ENCODE measurements at places on chromosomes 11 and 22.

DNA sequence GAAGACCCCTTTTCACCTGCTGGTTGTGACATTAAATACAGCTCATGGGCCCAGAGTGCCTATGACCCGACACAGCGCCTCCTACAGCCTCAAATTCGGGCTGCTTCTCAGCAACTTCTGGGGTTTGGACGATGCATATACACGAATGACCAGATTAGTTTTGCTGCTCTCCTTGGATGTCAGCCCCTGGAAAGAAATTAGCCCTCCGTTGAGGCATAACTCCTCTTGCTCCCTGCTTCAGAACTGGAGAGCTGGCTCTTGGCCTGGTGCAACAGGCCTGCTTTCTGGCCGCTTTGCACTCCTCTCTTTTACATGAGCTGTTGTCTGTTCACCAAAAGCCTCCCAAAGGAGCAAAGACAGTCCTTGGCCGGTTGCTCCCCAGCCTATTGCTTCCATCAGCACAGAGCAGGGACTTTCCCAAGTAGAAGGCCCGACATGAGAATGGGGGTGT lies 3.3 kb downstream of the TECTA start:
- no peak for DNase-seq

- no peak for DNase-seq
Measured at GRCh38 chr11:10935015-10935559, 77.2 kb upstream of the ZBED5 start.

- no peak for DNase-seq
Measured at GRCh38 chr11:26623076-26623659, 51.1 kb upstream of the MUC15 start.

GRCh38 chr22:23155831-23156230 lies 10.6 kb downstream of the RAB36 start:
- no peak for DNase-seq

- no peak for DNase-seq
Measured at GRCh38 chr11:133955945-133956421, 785 bp downstream of the IGSF9B start.

DNA sequence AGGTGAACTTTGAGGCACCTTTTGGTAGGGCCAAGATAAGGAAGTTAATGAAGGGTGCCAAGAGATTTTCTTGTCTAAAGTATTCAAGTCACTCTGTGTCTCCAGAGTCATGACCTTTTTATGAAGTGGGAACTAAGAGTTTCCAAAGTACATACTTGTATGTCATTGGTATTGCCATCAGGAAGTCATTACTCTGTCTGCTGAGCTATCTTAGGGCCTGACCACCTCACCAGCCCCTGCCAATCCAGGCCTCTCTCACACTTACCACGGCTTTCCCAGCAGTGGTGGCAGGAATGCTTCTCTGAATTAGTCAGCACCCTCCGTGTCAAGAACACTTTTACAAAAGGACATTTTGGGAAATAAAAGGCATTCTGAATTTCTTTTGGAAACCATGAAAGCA lies 192.8 kb upstream of the MTNR1B start:
- peak; percentile 73 for DNase-seq

DNA sequence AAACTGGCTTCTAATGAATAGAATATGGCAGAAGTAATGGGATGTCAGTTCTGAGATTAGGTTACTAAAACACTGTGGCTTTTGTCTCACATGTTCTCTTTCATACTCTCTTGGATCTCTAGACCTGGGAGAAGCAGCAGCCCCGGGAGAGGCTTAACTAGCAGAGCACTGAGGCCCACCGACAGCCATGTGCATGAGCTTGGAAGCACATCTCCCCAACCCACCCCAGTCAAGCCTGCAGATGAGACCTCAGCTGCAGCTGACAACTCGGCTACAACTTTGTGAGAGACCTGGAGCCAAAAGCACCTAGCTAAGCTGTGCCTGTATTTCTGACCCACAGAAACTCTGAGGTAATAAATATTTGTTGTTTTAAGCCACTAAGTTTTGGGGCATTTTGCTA lies 100.8 kb downstream of the TRIM29 start:
- no peak for DNase-seq

GRCh38 chr11:27649800-27650199 lies 50.5 kb downstream of the BDNF start:
- DNase-seq = no peak

GRCh38 chr11:99887481-99887880 lies 799.6 kb upstream of the ARHGAP42 start:
- DNase-seq = no peak

- peak; percentile 67 for DNase-seq
Measured at GRCh38 chr22:39184586-39185577, 32.4 kb upstream of the CBX7 start.

GRCh38 chr11:112631333-112631732 lies 329.9 kb upstream of the NCAM1 start:
- no peak for DNase-seq

- DNase-seq = peak; percentile 3
Measured at GRCh38 chr22:30865656-30866055, 102.9 kb downstream of the MORC2 start.

- no peak for DNase-seq
Measured at GRCh38 chr11:131533149-131533548, 162.7 kb downstream of the NTM start.

DNA sequence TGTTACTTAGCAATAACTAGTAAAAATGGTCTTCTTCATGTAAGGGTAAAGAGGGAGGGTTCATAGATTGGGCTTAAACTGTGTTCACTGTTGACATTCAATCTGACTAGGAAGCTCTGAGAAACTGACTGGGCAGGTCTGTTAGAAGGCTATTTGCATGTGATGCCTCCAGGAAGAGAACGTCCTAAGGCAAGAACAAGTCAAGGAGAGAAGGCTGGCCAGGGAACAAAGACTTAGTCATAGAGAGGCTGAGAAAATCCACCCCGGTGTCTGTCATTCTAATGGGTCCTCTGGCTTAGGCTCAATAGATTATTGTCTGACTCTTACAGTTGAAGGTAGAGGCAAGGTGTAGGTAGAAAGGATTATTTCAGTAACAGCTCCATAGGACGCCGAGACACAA lies 50.3 kb upstream of the CD44 start:
- DNase-seq = no peak

DNA sequence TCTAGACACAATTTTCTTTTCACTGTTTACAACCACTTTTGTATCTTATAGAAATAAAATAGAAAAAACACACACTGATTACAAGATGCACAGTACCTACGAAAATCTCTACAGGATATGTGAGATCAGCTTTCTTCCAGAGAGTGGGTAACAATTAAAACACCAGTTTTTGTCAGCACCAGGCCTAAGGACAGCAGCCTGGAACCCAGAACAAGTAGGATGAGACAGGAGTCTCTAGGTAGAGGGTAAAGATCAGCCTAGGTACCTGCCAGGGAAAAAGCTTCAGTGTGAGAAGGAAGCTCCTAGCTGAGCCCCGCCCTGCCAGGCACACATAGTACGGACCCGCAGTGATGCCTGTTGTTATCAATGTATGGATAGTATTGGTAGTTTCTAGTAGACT lies 61.9 kb downstream of the KIRREL3 start:
- DNase-seq = no peak

GRCh38 chr11:2945757-2946287 lies 16.6 kb upstream of the PHLDA2 start:
- DNase-seq = no peak

- no peak for DNase-seq
Measured at GRCh38 chr11:118223570-118223969, 1.2 kb downstream of the JAML start.

- peak; percentile 8 for DNase-seq
Measured at GRCh38 chr11:67665541-67666302, 8.7 kb downstream of the ALDH3B2 start.

DNA sequence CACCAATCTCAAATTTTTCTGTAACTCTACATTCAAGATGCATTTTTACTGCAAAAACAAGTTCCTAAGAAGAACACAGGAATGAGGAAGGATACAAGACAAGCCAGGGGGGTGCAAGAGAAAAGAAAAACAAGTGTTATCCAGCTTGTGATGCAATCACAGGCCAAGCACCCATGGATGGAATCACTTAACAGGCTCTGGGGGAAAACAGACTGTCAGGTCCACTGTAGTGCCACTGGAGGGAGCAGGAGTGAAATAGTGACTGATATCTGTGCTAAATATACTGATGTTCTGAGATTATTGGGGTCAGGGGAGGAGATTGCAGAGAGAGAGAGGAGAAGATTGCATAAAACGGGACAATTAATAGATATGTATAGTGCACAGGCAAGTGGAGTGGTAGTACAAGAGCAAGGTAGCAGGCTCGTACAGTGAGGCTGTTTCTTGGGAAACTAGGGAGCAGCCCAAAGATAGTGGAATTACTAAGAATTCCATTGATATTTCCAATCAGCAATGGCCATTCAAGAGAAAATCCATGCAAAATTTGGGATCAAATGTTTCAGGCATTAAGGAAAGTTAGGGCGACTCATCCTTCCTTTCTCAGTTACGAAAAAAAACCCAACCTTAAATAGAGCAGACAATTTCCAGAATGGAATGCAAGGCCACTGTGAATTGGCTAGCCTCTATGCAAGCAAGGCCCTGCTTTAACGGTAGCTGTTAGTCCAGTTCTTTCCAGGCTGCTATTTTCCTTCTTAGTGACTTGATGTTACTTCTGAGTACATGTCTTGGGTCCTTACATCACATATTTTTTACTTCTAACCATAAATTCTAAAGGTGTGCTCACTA lies 52.2 kb upstream of the CEP126 start:
- DNase-seq = peak; percentile 69

DNA sequence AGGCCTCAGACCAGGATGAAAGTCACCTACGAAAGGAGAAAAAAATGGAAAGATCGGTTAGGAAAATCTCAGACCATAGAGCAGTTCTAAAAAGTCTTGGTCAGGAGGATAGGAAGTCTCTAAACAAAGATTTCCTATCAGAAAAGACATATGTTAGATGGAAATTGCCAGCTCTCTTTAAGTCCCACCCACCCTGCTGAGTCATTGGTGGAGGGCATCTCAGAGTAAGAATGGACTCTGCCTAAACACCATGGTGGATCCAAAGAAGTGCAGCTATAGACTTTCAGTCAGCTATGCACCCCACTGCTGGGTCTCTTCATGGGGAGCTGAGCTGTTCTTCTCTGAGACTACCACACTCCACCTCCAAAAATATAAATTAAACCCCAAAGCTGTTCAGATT lies 3.7 kb downstream of the OR8B2 start:
- DNase-seq = no peak

- DNase-seq = peak; percentile 61
Measured at GRCh38 chr11:62459080-62459479, 40.2 kb downstream of the SCGB1A1 start.

GRCh38 chr11:26285608-26286007 lies 46.3 kb upstream of the ANO3 start:
- DNase-seq = no peak

DNA sequence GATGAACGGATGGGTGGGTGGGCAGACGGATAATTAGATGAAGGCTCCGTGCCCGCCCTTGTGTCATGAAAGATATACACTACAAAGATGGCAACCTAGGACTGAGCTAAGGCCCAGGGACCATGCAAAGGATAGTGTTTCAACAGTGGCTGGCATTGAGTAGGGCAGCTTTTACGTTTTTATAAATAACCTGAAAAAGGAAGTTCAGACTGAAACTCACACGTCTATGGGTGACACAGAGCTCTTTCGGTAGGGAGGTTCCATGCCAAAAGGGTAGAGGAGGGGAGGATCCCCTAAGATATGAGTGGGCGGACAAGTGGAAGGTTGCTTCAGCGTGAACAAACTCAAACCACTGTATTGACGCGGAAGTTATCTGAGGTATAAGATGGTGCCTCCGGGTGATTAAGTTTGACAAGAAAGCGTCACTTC lies 90.5 kb downstream of the UBASH3B start:
- DNase-seq = no peak

DNA sequence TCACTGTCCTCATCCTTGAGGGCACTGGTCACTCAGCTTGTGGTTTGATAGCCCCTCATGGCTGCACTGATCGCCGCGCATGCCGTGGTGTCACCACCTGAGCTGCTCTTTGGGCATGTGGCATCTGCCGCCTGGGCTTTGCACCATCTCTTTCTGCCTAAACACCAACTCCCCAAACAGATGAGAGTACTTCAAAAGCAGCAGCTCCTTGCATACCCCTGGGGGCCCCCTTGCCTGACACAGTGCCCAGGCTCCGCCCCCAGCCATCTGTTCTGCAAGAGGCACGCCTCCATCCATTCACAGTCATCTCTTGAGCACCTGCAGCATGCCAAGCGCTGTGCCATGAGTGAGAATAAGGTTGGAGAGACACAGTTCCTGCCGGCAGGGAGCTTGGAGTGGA lies 104.5 kb upstream of the B3GAT1 start:
- DNase-seq = no peak

GRCh38 chr11:1782031-1782590 lies 18.4 kb upstream of the CTSD start:
- no peak for DNase-seq
